ENCODE measurements at places on chromosomes 4 and X.

DNA sequence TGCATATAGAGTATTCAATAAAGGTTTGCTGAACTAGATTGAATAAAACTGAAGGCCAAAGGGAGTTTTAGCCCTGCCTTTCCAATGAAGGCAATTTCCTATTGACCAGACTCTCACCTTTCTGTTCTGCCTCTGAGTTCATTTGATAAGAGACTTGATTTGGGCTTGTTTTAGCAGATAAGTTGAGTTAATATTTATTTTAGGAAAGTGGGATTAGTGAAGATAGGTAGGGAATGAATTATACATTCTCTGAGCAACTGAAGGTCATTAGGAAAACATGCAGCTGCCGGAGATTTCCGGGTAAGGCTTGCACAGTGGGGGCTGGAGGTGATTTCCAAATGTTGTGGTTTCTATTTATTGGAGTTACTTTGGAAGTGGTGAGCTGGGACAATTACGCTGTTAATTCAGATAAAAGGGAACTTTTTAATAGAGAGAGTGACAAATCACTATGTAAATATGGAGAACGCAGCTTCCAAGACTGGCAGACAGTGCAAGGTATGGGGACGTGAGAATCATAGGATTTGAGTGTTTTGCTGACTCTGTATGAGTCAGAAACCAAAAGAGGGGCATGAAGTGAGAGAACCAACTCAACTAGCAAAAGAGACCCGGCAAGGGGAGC, 553.6 kb upstream of the BOD1L1 start:
- no peak for DNase-seq

- peak; percentile 88 for DNase-seq
These were observed 1.3 kb downstream of the WDR1 start for GRCh38 chr4:10115271-10115796.

DNA sequence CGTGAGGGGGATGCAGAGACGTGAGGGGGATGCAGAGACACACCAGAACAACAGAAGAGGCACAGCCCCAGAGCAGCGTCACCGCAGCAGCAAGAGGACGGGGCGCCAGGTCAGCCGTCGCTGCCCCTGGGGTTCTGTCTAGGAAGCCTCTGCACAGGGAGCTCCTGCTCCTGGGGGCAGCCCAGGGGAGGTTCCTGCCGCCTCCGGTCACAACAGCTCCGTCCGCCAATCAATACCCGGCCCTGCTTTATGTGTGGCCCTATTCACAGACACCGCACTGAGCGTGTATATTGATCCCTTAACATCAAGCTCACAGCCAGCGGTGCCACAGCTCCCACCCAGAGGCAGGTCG, 69.6 kb downstream of the FAM53A start:
- no peak for DNase-seq

GRCh38 chrX:124842205-124842604, 477.5 kb upstream of the TEX13C start:
- DNase-seq = no peak

- no peak for DNase-seq
These were observed 45.8 kb downstream of the KDR start for GRCh38 chr4:55079451-55080173.

DNA sequence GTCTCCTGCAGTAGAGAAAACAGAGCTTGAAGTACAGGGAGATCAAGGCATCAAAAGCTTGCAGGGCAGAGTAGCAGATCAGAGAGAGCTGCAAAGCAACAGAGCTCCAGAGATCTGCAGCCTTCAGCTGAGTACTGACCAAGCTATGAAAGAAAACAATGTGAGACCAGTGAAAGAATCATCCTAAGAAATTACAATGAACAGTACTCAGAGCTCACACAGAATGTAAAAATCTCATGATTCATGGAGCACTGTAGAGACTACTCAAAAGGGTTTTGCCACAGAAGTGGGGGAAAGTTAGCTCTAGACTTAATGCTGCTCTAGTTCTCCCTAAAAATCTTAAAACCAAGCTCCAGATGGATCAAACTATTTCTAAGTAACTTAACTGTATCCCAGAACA, 80.0 kb upstream of the MAB21L2 start:
- no peak for DNase-seq

- DNase-seq = no peak
These were observed 46.5 kb downstream of the REPS2 start for GRCh38 chrX:16992951-16993350.

- DNase-seq = peak; percentile 4
These were observed 159.6 kb upstream of the ANK2 start for GRCh38 chr4:112889619-112890527.

- no peak for DNase-seq
These were observed 17.5 kb downstream of the STAP1 start for GRCh38 chr4:67576059-67576466.

DNA sequence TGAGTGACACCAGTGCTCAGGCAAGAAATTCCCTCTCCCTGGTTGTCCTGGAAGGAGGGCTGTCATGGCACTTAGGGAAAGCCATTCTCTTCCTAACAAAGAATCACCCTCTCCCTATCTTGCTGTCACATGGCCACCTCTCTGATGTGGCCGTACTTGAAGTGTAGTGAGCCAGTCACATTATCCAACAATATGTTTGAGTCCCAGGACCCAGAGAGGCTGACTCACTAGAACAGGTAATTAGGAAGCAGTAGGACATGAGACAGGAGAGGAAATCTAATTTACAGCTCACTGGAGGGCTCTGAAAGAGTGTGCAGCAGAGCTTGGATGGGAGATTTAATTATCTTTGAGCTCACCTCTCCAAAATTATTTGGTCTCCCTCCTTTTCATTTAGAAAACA, 299.1 kb downstream of the ARHGAP24 start:
- DNase-seq = no peak

- peak; percentile 23 for DNase-seq
These were observed 112.9 kb downstream of the PTPN13 start for GRCh38 chr4:86706923-86707597.

DNA sequence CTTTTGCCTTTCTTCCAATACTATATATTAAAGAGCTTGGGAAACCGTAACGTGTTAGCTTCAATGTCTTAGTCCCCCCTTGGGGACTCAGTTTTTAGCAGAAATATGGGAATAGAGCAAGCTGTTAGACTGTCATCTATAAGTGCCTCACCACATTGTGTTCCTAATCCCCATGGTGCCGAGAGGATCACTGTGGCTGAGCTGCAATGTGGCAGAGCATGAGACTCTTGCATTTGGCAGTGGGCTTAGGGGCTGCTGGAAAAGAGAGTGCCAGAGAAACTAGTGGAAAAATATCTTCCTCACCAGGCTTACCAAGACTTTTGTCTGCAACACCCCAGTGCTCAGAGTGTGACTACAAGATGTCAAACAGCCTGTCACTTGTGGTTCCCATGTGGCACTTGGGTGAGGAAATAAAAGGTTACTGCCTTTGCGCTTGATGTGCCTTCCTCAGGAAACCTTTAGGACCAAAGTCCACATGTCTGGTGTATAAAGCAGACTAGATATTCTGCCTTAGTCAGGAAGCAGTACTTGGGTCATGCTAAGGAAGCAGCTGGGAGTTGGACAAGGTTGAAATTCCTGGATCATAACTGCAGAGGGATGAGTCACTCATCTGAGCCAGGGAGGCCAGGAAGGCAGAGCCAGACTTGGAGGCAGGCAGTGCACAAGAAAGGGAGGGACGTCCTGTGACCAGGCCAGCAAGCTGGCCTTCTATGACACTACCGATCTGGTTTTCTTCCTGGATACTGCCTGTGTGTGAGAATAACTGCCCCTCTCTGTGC, 9.7 kb upstream of the MAGEA4 start:
- no peak for DNase-seq

GRCh38 chrX:131734621-131735020, 190.7 kb downstream of the OR13H1 start:
- DNase-seq = no peak

DNA sequence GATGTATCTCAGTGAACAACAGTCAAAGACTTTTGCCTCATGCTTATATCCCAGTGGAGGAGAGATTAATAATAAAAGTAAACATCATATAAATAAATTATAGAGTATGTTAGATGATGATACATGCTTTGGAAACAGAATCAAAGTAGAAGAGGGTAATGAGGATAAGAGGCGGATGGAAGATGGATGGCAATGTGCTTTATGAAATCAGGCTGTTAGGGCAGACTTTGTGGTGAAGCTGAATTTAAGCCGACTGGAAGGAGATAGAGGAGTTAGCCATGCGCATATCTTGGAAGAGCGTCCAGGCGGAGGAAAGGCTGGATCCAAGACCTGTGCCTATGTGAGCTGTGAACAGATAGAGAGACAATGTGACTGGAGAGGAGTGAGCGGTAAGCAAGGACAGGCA, 74.9 kb upstream of the GUCY1A1 start:
- DNase-seq = no peak

DNA sequence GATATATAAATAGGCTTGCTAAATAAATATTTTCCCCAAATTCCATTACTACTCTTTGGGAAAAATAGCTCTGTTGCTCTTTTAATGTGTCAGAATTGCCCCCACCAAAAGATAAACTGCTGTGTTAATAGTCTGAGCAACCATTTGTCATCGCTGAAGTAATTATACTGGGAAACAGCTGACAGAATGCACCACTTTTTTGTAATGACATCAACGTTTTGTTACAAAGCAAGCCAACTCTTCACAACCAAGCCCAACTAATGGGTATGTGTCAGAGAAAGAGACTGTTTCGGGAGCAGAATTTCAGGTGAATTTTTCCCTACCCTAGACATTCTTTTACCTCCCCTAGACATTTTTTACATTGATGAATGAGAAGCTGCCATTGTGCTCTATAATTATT, 405.0 kb upstream of the MAGEB18 start:
- DNase-seq = no peak

DNA sequence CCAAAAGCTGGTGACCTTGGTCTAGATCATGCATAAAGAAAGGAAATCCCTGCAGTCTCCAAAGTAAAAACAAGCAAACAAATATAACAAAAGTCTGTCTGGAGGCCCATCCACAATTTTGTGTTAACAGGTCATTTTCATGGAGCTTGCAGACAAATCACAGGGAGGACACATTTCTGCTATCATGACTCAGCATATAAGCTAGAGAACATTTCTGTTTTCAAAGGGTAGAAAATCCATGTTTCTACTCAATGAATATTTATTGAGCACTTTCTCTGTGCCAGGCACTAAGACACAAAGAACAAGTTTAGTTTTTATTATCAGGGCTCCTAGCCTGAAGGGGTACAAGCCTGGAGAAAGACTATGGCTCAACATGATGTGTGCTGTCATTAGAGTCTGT, 71.1 kb downstream of the PARM1 start:
- no peak for DNase-seq

GRCh38 chr4:80144676-80145470, 52.4 kb upstream of the PRDM8 start:
- DNase-seq = peak; percentile 16

DNA sequence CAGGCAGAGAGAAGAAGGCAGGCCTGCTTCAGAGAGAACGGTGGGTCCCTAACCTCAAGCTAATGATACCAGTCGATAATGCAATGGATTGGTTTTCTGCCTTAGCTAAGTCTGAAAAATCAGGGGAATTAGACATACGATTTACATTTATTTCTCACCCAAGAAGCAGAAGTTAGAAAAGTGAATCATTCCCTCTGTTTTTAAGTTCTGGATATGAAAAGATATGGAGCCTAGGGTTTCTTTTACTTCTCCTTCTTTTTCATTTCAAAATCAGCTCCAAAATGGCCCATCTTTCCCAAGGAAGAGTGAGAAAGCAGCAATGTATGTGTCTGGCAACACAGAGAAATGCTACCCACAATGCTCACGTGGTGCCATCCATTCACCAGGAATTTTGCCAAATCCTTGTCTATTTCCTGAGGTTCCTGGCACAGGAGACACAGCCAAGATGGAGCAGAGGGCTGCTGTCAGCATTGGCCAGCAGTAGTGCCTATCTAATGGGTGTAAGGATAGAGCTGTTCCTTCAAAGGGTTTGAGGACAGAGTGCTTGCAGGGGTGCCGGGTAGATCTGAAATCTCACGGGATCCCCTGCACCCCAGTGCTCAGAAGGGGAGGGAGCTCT, 231.5 kb downstream of the MAML3 start:
- peak; percentile 48 for DNase-seq

- DNase-seq = no peak
These were observed 126.9 kb upstream of the GUCY1A1 start for GRCh38 chr4:155539746-155540145.

DNA sequence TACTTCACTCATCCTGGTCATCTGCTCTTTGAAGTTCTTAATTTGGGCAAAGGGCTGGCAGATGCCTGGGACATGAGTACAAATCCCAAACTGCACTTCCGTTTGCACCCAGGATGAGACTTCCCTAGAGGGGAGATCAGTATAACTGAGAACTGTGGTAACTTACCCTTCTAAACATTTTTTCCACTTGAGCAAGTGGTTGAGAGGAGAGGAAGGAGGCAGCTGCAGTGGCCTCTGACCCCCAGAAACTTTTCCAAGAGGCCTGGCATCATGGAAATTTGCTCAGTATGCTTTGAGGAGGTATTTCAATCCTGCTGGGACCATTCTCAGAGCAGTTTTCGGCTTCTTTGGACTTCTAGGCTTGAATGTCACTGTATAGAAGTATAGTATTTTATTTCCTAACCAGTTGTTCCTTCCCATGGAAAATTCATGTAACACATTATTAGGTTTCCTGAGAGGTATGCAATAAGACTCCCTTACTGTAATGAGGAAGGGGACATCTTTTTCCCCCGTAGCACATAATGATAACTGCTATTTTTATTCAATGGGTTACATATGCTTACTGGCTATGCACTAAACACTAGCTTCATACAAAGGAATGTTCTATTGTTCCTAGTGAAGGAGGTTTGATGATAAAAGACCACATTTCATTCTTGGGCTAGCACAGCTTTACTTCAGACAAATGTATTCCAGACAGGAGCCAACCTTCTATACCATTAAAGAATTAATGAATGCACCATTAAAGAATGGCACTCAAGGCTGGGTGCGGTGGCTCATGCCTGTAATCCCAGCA, 129.3 kb downstream of the SHROOM3 start:
- no peak for DNase-seq

- no peak for DNase-seq
These were observed 22.2 kb downstream of the TMEM184C start for GRCh38 chr4:147639388-147639787.

DNA sequence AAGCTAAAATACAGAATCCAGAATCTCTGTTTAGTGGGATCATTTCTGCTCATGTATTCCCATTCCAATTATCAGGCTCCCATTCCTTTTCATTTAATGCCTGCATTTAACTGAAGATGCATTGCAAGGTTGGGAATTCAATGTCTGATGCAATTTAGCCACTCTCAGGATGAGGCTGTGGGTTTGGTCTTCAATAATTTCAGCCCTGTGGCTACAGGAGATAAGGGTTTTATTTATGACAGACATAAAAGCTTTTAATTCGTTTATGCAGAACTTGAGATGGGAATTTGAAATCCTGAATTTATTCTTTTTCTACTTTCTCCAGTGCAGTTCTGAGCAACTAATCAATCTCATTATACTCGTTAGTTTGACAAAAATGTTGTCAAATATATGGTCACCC, 1225.9 kb downstream of the PCDH18 start:
- no peak for DNase-seq

DNA sequence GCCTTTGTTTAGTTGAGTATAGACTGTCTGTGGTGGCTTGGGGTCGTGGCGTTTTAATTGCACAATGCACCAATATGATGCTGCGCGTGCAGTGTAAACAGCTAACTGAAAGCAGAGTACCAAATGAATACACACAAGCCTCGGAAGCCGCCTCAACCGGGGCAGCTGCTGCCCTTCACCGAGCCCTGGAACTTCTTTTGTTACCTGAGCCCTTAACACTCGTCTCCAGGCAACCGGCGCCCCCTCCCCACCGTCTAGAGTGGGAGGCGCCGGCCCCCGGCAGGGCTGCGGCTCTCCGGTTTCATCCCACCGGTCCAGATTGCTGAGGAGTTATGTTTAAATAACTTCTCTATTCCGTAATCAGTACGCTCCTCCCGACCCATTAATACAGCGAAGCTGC, 173.2 kb upstream of the TBL1X start:
- DNase-seq = no peak

Measured in inflammatory macrophage treated with lipopolysaccharide for 1 hour (primary cell).